GM23248 (cell line): ENCODE measurements at places on chromosomes 1 and 21. TPM values are rescaled to one million over a fixed set of nuclear protein-coding genes. Genes with fewer than 3 reads are reported as not detected.

DNA sequence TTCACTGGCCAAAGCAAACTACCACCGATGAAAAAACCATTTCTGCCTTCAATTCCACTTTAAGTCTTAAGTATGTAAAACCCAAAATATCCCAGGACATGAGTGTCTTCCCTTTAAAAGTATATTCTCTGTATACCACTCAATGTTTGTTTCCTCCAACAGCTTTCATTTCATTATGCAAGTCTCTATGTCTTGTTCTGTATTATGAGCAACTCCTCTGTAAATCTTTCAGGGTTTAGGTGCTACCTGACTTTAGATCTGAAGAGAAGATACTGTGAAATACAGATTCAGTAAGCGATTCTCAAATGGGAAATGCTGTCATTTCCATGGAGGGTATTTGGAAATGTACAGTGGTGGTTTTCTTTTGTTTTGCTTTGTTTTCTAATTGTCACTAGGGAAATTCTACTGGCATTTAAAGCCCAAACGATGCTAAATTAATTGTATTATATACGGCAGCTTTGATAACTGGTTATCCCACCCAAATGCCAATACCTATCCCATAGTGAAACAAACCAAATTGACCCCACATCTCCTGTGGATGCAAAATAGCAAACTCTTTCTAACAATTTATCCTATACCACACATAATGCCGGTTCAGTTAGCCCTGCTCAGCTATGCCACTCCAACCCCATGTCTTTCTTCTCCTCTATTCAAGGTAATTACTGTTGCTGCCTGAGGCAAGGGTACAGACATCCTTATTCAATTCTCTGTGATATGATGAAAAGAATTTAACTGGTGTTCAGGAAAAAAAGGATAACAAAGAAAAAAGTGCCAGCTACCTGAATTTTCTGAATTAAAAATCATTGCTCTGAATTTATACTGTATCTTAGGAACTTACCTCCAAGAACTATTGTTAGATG lies 182.8 kb downstream of the EIF4G3 start:
- no peak for DNase-seq

DNA sequence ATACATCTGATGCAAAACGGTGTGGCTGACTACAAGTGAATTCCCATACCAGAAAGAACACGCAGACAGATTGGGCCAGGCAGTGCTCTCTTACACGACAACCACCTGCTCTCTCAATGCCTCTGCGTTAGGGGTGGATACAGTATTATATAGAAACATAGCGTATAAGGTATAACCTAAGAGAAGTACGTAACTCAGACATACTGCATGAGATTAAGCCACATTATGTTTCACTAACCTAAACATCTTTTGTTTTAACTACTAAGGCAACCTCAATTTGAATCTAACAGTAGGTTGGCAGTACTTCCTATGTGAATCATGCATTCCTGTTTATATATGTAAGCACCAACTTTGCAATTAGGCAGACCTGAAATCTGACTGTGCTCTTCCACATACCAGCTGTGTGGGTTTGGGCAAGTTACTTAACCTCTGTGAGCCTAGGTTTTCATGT lies 58.1 kb upstream of the COA6 start:
- DNase-seq = peak; percentile 79

DNA sequence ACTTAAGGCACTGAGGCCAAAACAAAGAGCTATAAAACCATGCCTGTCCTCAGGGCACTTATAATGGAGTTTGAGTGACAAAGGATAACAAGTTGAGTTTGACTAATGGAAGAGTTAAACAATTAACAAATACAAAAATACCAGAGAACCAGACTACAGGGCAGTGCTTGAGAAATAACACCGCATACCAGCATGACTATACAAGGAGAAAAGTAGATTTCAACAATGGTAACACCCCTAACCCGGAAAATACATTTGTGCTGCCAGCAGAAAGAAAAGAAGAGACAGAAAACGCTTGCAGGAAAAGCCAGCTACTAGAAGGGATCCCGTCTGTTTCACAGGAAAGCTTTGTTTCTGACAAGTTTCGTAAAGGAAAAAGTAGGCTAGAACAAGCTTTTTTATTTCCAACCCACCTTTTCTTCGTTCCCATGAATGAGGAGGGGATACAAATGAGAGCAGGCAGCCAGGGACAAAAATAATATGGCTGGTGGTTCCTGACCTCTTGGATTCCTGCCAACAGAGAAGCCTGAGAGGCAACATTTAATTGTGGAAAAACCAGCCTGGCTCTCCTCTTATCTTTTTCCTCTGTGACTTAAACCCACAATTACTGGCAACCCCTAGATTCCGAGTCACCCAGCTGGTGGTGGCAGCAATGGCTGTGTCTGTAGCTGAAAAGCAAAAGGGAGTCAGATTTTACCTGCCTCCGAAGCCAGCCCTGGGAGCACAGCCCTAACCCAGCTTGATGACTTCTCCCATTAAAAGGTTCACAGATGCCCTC lies 56.5 kb downstream of the WLS start:
- DNase-seq = no peak

- peak; percentile 66 for DNase-seq
Observed at GRCh38 chr1:9784508-9785133, 39.1 kb downstream of the CLSTN1 start.

DNA sequence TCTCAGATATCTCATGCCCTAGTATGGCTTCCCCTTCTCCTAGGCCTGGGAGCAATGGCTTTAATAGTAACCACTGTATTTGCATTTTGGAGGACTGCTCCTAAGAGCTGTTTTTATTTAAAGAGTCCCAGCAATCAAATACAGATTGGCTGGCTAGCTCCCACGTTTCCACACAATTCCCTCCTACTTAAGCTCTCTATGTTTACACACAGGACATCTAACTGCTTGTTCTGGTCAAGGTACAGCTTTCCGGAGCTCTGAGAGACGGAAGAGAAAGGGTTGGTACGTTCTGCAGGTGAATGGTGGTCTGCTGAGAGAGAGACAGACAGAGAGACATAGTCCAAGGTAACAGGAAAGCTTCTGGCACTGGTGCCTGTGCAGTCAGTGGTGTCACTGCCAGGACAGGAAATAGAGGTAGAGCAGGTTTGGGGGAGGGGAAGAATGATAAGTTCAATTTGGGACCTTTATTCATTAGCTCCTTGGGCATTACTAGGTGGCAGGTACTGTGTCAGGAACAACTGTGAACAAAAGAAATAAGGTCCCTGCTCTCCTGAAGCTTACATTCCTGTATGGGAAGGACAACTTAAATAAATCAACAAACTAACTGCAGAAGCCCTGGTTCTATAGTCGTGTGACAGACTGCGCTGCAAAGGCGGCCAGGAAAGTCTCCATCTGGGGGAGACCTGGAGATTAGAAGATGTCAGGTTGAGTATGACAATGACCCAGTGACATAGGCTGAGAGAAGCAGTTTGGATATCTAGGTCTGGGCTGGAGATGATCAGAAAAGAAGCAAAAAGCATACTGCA lies 1.2 kb upstream of the SLC25A33 start:
- no peak for DNase-seq

GRCh38 chr1:22579541-22580155 lies 16.4 kb downstream of the EPHA8 start:
- no peak for DNase-seq

- no peak for DNase-seq
Observed at GRCh38 chr1:224782281-224783000, 147.0 kb upstream of the DNAH14 start.

Gene MTR
- 15.9 and 17.2 TPM in 2 replicates for polyA plus RNA-seq

Gene LSS
- polyA plus RNA-seq = 26.8 and 28.0 TPM in 2 replicates

Gene HIVEP3
- 6.6 and 7.2 TPM in 2 replicates for polyA plus RNA-seq
